HepG2 (cell line): ENCODE measurements at places on chromosomes 4 and X. TPM values are rescaled to one million over a fixed set of nuclear protein-coding genes. Genes with fewer than 3 reads are reported as not detected.

- H3K4me1 ChIP-seq = no peaks in the 10 kb centered on the region
- peak; percentile 27 for DNase-seq
- H3K36me3 ChIP-seq = no peaks in the 10 kb centered on the region
- no peaks in the 10 kb centered on the region for H3K27me3 ChIP-seq
- no peak overlapping the region for H3K27ac ChIP-seq
These were observed 22.7 kb downstream of the MAP9 start for GRCh38 chr4:155353923-155354540.

GRCh38 chr4:87530868-87531267, 1.7 kb upstream of the SPARCL1 start:
- no peak overlapping the region for H3K27ac ChIP-seq
- DNase-seq = no peak
- no peaks in the 10 kb centered on the region for H3K27me3 ChIP-seq
- no peaks in the 10 kb centered on the region for H3K4me1 ChIP-seq

DNA sequence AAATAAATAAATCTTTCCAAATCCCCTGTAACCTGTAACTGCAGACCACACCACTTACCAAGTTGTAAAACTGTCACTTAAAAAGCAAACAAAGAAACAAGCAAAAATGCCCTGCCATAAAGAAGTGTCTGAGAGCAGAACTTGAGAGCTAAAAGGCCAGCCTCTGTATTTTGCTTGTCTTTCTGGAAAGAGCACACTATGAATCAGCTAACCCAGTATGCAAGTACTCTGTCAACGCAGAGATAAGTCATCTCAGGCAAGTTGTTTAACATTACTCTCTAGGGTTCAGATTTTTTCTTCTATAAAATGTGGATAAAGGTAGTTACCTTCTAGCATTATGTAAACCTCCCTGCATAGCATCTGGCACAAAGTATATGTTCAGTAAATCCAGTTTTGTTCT, 134.8 kb downstream of the HS3ST1 start:
- no peaks in the 10 kb centered on the region for H3K4me1 ChIP-seq
- H3K4me3 ChIP-seq = no peak overlapping the region
- H3K36me3 ChIP-seq = no peaks in the 10 kb centered on the region
- no peaks in the 10 kb centered on the region for H3K27me3 ChIP-seq
- H3K27ac ChIP-seq = no peak overlapping the region

- DNase-seq = peak; percentile 24
- H3K4me1 ChIP-seq = no peaks in the 10 kb centered on the region
- H3K36me3 ChIP-seq = no peaks in the 10 kb centered on the region
- H3K27ac ChIP-seq = no peak overlapping the region
- no peaks in the 10 kb centered on the region for H3K27me3 ChIP-seq
These were observed 21.3 kb downstream of the SPCS3 start for GRCh38 chr4:176340871-176341685.

GRCh38 chr4:120857312-120857711, 65.2 kb downstream of the PRDM5 start:
- H3K4me1 ChIP-seq = no peaks in the 10 kb centered on the region
- no peak overlapping the region for H3K27ac ChIP-seq
- H3K4me3 ChIP-seq = no peak overlapping the region
- no peak for DNase-seq

DNA sequence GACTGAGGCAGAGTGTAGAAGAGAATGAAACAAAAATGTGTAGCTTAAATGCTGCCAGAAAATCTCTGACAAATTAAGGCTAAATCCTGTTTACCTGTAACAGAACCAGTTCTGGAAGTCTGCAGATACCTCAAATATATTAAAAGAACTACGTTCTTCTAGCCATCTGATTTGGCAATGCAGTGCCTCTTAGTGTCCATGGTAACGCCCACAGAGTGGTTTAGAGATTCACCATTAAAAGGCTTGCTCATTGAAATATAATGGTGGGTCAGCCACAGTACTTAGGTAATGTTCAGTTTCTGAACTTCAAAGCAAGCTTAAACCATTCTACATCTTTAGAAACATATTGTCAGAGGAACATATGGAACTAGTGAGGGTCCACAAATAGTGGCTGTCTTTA, 23.2 kb upstream of the LUZP4 start:
- no peaks in the 10 kb centered on the region for H3K36me3 ChIP-seq
- no peak for DNase-seq
- H3K27ac ChIP-seq = no peak overlapping the region
- no peaks in the 10 kb centered on the region for H3K4me1 ChIP-seq

The UGT2B15 gene
- total RNA-seq = 0.04 TPM in 1 of 2 replicates, not detected in the other

DNA sequence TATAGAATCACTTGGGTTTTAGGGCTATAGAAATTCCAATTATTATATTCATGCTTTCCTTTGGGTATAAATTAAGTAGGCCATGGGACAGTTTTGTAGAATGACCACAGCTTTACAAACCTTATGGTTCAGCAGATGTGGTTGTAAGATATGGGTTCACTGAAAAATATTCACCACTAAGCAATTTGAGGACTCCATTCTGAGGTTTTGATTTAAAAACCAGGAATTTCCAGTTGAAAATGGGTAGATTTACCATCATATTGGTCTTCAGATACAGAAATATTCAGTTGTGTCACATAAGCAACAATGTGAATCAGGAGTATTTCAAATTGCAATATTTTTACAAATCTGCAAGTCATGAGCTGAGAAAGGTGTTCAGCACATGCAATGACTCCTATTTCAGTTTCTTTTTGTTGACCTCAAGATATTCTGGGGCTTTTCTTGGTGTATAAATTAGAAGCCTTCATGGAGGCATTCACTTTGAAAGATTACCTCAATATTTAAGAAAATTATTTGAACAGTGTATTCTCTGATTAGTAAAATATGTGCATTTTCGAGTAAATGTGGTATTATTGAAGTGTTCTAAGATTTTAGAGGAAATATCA, 218.4 kb upstream of the HCCS start:
- no peaks in the 10 kb centered on the region for H3K36me3 ChIP-seq
- H3K27ac ChIP-seq = no peak overlapping the region
- DNase-seq = no peak
- H3K27me3 ChIP-seq = no peaks in the 10 kb centered on the region
- no peaks in the 10 kb centered on the region for H3K4me1 ChIP-seq

The FAM114A1 gene
- 61.0 and 87.0 TPM in 2 replicates for total RNA-seq

DNA sequence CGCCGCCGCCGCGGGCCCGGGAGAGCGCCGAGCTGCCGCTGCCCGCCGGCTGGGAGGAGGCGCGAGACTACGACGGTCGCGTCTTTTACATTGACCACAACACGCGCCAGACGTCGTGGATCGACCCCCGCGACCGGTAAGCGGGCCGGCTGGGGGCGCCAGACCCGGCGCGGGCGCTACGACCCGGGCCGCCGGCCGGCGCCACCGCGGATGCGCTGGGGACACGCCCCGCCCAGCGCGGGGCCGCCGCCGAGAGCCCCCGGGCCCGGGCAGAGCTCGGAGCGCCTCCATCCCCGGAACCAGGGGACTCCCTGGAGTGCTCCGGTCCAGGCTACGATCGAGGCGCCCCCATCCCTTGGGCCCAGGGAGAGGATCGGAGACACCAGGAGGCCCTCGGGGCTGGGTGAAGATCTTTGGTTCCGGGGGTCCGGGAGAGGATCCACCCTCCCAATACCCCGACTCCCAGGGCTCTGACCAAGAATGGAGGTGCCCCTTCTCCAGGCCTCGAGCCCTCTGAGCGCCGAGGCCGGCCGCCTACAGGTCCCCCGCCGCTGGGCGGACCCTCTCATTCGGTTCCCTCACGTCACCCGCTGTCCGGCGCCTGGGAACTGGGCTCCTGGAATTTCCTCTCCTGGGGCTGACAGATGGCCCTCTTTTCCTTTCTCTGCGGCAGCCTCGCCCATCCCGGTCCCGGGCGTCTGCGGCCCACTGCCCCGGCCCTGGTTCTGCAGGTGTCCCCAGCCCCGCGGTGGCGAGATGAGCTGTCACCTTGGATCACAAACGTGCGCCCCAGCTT, 48.8 kb downstream of the CLDN34 start:
- no peak for DNase-seq
- H3K27ac ChIP-seq = peak overlapping the region; percentile 60
- H3K4me1 ChIP-seq = peaks cover 50% of the 10 kb centered on the region
- H3K27me3 ChIP-seq = no peaks in the 10 kb centered on the region

GRCh38 chr4:42594888-42595287, 62.0 kb downstream of the ATP8A1 start:
- DNase-seq = no peak
- H3K27me3 ChIP-seq = no peaks in the 10 kb centered on the region
- no peak overlapping the region for H3K4me3 ChIP-seq
- H3K4me1 ChIP-seq = no peaks in the 10 kb centered on the region

DNA sequence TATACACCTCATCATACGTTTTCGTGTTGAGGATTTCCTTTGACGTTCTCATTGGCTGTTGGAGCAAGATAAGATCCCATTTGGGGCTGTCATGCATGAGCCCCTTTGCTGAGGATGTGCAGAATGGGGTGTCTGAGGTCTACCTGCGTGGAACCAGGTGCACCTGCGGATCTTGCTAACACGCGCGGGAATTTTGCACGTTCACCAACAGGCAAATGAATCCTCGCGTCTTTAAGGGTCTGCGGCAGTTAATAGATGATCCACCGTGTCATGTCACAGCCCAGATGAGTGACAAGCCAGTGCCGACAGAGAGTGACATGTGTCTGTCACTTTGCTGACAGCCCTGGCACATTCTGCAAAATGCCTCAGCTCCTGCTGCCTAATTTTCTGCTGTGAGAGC, 56.3 kb upstream of the SHOX start:
- H3K27ac ChIP-seq = no peak overlapping the region
- no peak overlapping the region for H3K4me3 ChIP-seq
- H3K27me3 ChIP-seq = no peaks in the 10 kb centered on the region
- no peak for DNase-seq

DNA sequence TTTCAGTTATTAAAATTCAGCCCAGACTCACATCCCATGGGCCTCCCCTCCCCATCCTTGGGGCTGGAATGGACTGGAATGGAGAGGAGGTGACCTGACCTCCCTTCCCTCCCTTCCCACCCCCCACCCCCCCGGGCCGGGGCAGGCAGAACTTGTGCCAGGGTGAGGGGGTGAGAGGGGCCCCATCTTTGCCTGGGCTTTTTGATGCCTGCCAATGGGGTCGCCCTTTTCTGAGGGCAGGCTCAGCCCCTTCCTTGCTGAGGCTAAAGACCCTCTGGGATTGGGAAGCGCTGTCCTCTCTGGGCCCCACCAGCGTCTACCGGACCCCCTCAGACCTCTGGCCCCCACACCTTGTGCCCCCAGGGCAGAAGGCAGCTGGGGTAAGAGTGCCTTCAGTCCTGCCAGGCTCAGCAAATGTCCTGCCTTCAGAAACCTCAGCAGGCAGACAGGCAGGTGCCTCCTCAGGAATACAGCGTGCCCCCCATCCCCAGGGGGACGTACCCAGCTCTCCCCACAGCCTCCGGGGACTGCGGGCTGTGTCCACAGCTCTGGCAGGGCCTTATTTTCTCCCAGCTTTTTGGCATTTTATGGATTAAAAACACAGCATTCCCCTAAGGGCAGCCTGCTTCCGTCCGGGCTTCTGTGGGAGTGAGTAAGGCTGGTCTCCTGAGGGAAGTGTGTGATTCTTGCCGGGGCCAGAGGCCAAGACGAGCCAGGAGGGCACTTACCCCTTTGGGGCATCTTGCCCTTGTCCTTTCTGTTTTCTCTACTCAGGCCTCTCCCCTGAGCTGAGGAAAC, 12.6 kb upstream of the CCNQ start:
- no peak for DNase-seq
- peak overlapping the region; percentile 72 for H3K27ac ChIP-seq
- H3K27me3 ChIP-seq = no peaks in the 10 kb centered on the region

GRCh38 chrX:77918568-77918967, 8.1 kb downstream of the ATP7A start:
- no peaks in the 10 kb centered on the region for H3K27me3 ChIP-seq
- H3K4me1 ChIP-seq = peaks cover 15% of the 10 kb centered on the region
- no peak overlapping the region for H3K27ac ChIP-seq
- H3K36me3 ChIP-seq = no peaks in the 10 kb centered on the region
- no peak for DNase-seq
- no peak overlapping the region for H3K4me3 ChIP-seq

GRCh38 chr4:147773261-147774184, 41.6 kb downstream of the ARHGAP10 start:
- no peaks in the 10 kb centered on the region for H3K36me3 ChIP-seq
- no peak for DNase-seq
- H3K27me3 ChIP-seq = no peaks in the 10 kb centered on the region
- H3K4me1 ChIP-seq = no peaks in the 10 kb centered on the region

The SYNPO2 gene
- 0.04 TPM in 1 of 2 replicates, not detected in the other for total RNA-seq

DNA sequence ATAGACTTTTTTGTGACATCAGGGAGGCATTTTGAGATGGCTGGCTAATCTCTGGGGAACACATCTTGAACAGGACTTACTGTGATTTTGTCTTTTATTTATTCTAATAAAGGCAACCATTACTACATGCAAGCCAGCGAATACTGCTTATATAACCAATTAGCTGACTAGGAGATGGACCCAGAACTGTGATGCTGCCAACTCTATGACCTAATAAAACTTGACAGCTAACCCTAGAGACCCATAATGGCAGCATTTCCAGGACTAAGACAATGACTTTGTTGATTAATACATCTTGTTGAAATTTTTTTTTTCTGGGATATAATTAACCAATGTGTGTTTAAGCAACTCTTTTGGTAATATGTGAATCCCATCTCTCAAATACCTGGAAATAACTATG, 584.6 kb downstream of the PRR32 start:
- no peaks in the 10 kb centered on the region for H3K36me3 ChIP-seq
- H3K4me1 ChIP-seq = no peaks in the 10 kb centered on the region
- H3K27ac ChIP-seq = no peak overlapping the region
- H3K4me3 ChIP-seq = no peak overlapping the region
